Left lung (tissue), 14 donors: ENCODE measurements at places on chromosomes 1 and 21. TPM values are rescaled to one million over a fixed set of nuclear protein-coding genes. Genes with fewer than 3 reads are reported as not detected.

Gene PGLYRP3
- not detected for polyA plus RNA-seq

Gene CD101
- polyA plus RNA-seq: 1.7 TPM

Gene ELAPOR1
- polyA plus RNA-seq: 12.5 TPM

Gene TARDBP
- 302 TPM for polyA plus RNA-seq

Gene PDE4B
- 50.7 TPM for polyA plus RNA-seq

Gene NPPB
- polyA plus RNA-seq: not detected

Gene PARP1
- polyA plus RNA-seq: 123 TPM

Gene CELA2A
- not detected for polyA plus RNA-seq

Gene SEC16B
- 6.9 TPM for polyA plus RNA-seq

Gene PM20D1
- polyA plus RNA-seq: 0.73 TPM

Gene CD1B
- not detected for polyA plus RNA-seq

Gene KLHL21
- polyA plus RNA-seq: 13.8 TPM

Gene S1PR1
- 167 TPM for polyA plus RNA-seq

Gene VHLL
- not detected for polyA plus RNA-seq

Gene DCLRE1B
- 10.5 TPM for polyA plus RNA-seq

Gene TCHH
- polyA plus RNA-seq: 0.11 TPM

Gene ADAMTS1
- polyA plus RNA-seq: 92.3 TPM

Gene ABCG1
- polyA plus RNA-seq: 10.2 TPM

Gene IL20
- not detected for polyA plus RNA-seq

Gene MMEL1
- 3.5 TPM for polyA plus RNA-seq
